IPS-NIHi11 (cell line): ENCODE measurements at places on chromosomes 1 and 21.

- peak; percentile 70 for DNase-seq
These were observed 1.1 kb downstream of the GFI1 start for GRCh38 chr1:92485381-92486250.

- DNase-seq = no peak
These were observed 1.4 kb downstream of the PMF1 start for GRCh38 chr1:156214024-156214748.

DNA sequence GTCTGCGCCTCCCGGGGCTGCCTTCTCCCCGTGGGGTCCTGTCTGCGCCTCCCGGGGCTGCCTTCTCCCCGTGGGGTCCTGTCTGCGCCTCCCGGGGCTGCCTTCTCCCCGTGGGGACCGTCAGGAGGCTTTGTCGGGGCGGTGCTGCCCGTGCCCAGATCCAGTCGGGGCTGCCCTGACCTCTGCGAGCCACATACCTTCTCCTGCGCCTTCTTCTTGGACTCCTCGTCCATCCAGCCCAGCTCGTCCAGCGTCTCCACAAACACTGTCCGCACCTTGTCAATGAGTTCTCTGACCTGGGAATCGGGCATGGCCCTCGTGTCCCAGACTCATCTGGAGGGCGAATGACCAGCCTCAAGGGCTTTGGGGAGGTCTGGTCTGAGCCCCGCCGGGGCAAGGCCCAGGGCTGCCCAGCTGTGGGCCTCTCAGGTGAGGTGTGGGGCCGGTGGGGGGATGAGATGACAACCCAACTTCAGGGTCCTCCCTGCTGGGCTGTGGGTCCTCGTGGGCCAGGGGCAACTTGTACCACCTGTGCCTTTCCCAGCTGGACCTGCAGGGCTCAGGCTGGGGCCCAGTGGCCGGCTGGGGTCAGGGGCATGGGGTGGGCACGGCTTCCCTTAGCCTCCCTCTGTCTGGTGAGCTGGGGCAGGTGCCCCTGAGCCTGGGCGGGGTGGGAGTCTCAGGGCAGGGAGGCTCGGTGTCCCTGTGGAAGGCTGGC, 9.4 kb downstream of the PRXL2B start:
- DNase-seq = no peak

- DNase-seq = no peak
These were observed 251.3 kb downstream of the SDCCAG8 start for GRCh38 chr1:243507001-243507671.

DNA sequence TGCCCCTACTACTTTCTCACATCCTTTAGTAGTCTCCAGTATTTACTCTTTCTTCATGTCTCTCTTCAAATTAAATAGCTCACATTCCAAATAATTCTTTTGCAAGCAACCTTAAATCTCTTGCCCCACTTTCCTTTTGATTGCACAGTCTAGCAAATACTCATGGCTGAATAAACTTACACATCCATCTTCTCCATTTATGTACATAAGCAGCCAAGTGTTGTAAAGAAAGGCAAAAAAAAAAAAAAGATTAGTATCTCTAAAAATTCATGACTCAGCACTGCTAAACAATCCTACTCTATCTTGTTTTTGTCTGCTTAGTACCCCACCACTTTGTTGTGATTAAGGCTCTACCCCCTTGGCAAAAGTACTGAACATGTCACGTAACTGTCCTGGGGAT, 42.6 kb downstream of the F13B start:
- DNase-seq = no peak

- no peak for DNase-seq
These were observed 76.3 kb downstream of the OBSCN start for GRCh38 chr1:228284148-228284495.

DNA sequence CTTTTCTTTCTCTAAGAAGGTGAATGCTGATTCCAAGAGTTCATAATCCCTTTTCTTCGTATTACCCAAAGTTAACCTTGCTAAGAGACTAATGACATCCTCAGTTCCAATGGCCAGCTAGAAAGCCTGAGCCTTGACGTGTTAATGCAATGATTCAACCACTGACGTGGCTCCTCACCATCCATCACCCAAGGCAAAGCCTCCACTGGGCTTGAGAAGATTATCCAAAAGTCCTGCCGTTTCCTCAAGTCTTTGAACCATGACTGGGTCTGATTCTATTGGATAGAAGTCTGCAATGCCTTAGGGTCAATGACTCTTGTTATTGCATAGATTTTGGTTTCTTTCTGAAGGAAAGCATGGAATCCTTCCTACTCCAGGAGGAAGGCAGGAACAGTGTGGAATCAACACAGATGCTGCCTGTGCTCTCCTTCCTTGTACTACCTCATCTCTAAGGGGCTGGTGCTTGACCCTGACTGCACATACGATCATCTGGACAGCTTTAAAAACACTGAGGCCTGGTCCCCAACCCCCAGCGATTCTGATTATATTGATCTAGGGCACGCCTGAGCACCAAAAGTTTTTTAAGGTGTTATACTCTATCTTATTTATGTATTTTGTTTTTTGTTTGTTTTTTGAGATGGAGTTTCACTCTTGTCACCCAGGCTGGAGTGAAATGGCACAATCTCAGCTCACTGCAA, 69.3 kb upstream of the ANGPTL1 start:
- DNase-seq = no peak
